ENCODE measurements at places on chromosomes 2 and 18. TPM values are rescaled to one million over a fixed set of nuclear protein-coding genes. Genes with fewer than 3 reads are reported as not detected.

DNA sequence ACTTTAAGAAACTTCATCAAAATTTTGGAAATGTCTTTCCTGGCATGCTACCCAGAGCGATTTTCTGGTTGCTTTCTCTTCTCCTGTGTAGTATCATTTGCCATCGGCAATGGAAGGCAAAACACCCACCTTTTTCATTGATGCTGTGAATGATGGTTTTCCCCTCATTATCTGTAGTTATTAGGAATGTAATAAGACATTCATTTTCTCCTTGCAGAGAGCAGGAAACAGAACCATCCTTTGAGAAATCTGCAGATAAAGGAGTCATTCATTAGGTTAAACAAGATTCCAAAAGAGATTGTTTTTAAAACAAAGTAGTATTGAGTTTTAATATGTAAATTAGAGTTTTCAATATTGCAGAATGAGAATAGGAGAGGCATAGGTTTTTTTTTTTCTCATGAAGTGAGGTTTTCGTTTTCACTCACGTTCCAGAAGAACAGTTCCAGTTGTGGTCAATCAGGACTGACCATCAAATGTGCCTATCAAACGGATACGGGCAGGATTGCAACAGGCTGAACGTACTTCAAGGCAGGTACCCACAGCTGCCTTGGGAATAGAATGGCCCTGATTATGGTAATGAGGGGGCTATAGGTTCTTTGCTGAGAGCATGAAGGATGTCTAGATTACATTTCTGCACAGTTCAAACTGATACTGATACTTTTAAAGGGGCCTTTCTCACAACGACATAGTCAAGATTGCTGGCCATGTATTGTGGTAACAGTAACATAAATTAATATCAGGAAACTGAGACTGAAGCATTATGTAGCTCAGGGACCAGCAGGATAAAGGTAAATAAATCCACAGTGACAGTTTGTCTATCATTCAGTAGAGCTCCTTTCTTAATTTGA, 49.8 kb upstream of the PLA2R1 start:
- no peak for DNase-seq

GRCh38 chr18:49013961-49014604, 63.3 kb upstream of the SMAD7 start:
- no peak for DNase-seq

DNA sequence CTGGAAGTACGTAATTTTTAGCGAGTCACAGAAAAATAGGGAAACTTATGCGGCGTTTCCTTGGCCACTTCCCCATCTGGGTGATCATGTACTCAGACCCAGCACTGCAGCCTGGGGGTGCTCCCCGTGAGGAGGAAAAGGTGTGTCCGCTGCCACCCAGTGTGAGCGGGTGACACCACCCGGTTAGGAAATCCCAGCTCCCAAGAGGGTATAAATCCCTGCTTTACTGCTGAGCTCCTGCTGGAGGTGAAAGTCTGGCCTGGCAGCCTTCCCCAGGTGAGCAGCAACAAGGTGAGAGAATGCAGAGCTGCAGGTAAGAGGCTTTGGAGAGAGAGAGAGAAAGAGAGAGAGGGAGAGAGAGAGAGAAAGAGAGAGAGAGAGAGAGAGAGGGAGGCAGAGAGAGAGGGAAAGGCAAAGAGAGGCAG, at the start of gene IL1R2:
Gene IL1R2, plus strand, starts transcription at position 240 of the 425 bp plus-strand sequence. CDS start 16,616 bp downstream, outside the sequence.
- DNase-seq = no peak

DNA sequence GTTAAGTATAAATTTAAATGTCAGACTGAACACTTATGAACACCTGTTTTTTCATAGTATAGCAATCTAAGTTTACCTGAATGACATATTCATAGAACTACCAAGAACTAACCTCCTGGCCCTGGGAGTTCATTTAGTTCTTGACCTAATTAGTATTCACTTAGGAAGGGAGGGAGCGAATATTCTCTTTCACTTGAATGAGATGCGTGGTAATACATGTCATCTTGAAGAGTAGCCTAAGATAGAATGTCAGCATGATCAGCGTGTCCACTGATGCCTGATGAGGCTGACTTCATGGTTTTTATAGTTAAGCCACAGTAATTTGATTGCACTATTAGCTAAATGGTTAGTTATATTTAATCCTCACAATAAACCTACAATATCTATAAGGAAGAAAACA, 13.3 kb downstream of the NDUFAF7 start:
- no peak for DNase-seq

GRCh38 chr18:35592298-35592697, 10.8 kb downstream of the GALNT1 start:
- no peak for DNase-seq

DNA sequence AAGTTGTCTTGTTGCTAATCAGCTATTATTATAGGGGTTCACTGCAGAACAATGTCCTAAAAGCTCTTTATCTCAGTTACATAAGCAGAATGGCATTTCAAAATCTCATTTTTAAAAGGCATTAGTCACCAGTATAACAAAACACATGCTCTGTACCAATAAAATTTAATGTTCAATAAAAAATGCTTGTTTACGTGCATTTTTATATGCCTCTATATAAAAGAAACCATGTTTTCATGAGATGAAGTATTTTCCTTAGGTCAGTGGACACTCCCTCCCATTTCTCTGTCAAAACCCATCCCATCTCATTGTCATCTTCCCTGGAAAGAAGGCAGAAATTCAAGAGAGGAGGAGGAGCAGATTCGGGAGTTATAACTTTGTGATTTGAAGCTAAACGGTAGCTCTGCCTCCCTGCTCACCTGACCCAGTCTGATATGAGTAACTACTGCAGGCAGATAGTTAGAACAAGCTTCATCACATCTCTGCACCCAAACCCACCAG, 231.9 kb upstream of the SIX2 start:
- no peak for DNase-seq

DNA sequence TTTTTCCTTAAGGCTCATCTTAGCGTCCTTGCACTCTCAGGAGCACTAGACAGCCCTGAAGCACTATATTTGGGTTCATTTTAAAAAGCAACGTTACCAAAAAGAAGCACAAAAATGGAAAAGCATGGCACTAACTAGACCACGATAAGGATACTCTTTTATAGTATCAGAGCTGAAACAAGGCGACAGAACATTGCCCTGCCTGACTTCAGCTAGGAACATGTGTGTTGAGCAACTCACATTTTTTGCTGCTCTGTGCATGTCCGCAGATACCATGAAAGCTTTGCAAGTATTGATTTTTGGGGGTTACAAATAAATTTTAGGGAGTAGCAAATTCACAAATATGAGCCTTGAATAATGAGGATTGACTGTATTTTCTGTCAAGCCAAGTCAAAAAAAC, 332.0 kb downstream of the PTPRM start:
- no peak for DNase-seq

- DNase-seq = no peak
Measured at GRCh38 chr2:198615972-198616371, 811.6 kb downstream of the PLCL1 start.

GRCh38 chr2:17353263-17353662, 165.0 kb downstream of the RAD51AP2 start:
- no peak for DNase-seq

DNA sequence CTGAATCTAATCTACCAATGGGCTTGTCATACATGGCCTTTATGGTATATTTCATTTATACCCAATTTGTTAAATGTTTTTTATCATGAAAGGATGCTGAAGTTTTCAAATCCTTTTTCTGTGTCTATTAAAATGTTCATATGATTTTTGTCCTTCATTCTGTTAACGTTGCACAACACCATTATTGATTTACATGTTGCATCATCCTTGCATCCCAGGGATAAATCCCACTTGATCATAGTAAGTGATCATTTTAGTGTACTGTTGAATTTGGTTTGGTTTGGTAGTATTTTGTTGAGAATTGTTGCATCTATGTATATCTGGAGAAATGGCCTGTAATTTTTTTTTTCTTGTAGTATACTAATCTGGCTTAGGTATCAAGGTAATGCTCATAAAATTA, 9.4 kb downstream of the SP100 start:
- DNase-seq = no peak

- no peak for DNase-seq
Measured at GRCh38 chr2:43117521-43118143, 108.8 kb downstream of the ZFP36L2 start.

Gene RTP5
- polyA plus RNA-seq = not detected

Gene WDSUB1
- polyA plus RNA-seq = 14.8 TPM

Gene APOB
- 0.04 TPM for polyA plus RNA-seq

Gene OSR1
- polyA plus RNA-seq = 47.9 TPM
